WTC11 (cell line): ENCODE measurements at places on chromosomes 6 and 20.

DNA sequence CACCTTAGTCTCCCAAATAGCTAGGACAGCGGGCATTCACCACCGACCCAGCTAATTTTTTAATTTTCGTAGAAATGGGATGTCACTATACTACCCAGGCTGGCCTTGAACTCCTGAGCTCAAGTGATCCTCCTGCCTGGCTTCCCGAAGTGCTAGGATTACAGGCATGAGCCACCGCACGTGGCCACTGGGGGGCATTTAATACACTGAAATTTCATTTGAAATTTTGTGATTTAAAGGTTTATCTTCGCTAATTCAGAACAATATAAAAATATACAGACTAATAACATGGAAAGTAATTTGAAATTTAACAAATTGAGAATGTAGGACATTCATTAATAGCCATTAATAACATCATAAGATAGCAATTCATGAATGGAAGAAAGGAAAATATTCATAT lies 20.5 kb upstream of the TBC1D32 start:
- peak; percentile 32 for DNase-seq

DNA sequence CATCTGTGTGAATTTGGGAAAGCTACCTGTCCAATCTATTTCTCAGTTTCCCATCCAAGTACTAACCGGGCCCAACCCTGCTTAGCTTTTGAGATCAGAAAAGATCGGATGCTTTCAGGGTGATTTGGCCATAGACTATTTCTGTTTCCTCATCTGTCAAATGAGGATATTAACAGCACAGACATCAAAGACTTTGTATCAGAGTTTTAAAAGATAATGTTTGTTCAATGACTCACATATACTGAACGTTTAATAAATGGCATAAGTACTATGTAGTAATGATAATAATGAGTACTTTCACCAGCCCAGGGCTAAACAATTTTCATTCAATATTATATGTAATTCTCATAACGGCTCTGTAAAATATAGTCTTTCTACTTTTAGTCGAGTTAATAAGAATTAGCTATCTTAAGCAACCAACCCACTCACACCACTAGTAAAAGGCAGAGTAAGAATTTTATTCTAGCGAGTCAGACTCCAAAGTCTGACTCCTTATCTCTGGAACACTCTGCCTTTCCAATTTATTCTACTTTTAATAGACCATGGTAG lies 216.5 kb downstream of the ARHGAP18 start:
- no peak for DNase-seq

- no peak for DNase-seq
These were observed 1681.9 kb downstream of the HACE1 start for GRCh38 chr6:103177791-103178190.

- DNase-seq: no peak
These were observed 162.7 kb downstream of the GRM4 start for GRCh38 chr6:33983109-33983716.

- no peak for DNase-seq
These were observed 270.4 kb upstream of the CITED2 start for GRCh38 chr6:139644821-139645220.

DNA sequence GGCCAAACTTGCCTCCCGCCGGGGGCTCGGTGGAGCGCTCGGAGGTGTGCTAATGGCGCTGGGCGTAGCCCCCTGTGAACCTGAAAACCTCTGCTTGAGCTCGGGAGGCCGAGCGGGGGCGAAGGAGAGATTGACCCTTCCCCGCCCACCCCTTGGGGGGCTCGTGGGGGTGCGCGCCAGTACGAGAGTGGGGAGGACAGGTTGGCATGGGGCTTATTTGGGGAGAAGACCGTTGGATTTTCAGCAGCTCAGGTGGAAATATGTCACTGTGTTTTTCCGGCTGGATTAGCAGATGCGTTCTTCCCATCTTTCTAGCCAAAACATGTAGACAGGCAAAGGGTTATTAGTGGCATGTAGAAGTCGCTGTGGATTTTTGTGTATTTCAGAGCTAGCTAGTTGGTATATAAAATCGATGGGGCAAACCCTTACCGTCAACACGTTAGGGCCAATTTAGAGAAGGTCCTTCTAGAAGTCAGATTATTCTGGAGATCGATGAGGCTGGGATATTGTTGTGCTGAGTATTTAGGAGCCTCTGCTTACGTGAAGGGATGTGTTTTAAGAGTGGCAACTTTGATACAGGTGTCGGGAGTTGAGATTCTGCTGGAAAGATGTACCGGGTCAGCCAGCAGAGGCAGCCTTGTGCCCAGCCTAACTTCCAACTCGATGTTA lies 525 bp downstream of the NCOA7 start:
- DNase-seq: no peak

GRCh38 chr20:926670-927069 lies 10.5 kb upstream of the ANGPT4 start:
- no peak for DNase-seq

- DNase-seq: no peak
These were observed 34.0 kb upstream of the INSM1 start for GRCh38 chr20:20333866-20334265.

- DNase-seq: peak; percentile 10
These were observed 333.7 kb downstream of the ZFAND3 start for GRCh38 chr6:38153076-38153797.

DNA sequence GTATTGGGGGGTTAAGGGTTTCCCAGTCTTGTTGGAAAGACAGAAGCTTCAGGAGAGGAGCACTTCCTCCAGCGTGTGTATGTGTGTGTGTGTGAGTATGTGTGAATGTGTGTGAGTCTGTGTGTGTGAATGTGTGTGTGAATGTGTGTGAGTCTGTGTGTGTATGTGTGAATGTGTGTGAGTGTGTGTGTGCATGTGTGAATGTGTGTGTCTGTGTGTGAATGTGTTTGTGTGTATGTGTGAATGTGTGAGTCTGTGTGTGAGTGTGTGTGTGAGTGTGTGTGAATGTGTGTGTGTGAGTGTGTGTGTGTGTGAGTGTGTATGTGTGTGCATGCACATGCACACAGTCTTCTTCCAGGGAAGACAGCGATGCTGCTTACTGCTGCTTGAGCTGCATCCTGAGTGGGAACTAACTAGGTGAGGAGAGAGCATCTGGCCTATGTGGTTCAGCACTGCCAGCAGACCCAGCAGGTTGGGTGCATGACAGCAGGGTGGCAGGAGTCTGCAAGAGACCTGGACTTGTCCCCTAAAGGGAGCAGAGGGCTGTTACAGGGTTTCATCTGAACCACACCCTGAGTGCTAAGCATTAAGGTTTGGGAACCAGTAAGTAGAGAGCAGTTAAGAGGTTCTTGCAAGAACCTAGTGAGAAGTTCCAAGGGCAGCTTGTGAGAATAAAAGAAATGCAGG lies 22.7 kb upstream of the CCND3 start:
- DNase-seq: no peak

DNA sequence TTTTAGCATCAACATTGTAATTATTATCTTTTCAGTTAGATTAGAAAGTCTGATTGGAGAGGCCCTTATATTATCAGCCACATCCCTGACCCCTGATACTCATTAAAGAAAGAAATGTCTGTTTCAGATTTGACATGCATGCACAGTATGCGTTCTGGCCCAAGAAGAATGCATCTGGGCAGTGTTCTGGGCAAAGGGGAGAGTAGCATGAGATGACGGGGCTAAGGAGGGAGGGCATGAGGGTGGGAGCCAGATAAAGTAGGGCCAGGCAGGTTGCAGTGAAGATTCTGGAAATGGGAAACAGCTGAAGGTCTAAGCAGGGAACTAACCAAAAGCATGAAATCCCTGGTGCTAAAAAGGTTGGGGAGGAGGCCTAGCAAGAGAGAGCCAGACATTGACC lies 7.3 kb downstream of the SAYSD1 start:
- DNase-seq: no peak

DNA sequence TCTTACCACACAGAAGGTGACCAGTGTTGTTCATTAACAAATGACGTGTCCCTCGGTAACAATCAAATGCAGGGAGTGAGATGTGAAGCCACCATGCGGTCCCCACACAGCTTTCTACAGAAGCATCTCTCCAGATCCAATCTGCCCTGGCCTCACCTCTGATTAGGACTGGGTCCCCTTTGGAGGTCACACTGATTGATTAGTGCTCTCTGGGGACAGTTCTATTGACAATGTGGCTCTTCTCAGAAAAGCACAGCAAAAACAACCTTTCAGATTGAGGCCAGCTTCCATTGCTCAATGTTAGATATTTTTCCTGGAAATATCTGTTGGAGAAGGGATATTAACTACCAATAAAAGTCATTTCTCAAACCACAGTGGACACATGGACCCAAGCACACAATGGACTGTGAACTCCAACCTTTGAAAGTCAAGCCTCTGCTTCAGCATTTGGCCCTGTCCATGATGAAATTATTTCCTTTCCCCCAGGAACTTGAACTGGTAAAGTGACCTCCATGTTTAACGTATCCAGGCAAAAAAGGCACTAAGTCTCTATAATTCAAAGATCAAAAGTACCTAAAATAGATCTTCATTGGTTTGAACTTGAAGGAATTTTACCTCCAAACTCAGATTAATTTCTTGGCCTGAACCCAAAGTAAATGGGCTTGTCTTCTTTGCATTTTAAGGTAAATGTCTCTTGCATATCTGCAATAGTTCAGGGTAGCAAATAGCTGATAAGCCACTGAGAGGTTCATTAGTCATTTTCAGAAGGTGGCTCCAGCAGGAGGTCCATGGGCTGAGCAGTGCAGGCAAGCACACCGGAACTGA lies 118.5 kb downstream of the FOXA2 start:
- no peak for DNase-seq

DNA sequence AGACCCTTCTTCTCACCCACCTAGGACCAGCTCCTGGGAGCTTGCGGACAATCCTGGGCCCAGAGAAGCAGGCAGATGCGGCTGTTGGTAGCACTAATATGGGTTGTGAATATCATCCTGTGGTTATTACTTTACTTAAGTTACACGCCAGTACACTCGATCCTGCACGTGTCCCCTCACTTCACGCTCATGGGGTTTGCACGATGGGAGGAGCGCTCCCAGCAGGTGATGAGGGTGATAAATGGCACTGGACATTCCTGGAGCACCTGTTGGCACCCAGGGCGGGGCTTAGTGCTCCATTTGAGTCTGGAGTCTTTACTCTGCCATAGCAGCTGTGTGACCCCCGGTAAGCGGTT lies 335.1 kb downstream of the PREX1 start:
- DNase-seq: no peak

DNA sequence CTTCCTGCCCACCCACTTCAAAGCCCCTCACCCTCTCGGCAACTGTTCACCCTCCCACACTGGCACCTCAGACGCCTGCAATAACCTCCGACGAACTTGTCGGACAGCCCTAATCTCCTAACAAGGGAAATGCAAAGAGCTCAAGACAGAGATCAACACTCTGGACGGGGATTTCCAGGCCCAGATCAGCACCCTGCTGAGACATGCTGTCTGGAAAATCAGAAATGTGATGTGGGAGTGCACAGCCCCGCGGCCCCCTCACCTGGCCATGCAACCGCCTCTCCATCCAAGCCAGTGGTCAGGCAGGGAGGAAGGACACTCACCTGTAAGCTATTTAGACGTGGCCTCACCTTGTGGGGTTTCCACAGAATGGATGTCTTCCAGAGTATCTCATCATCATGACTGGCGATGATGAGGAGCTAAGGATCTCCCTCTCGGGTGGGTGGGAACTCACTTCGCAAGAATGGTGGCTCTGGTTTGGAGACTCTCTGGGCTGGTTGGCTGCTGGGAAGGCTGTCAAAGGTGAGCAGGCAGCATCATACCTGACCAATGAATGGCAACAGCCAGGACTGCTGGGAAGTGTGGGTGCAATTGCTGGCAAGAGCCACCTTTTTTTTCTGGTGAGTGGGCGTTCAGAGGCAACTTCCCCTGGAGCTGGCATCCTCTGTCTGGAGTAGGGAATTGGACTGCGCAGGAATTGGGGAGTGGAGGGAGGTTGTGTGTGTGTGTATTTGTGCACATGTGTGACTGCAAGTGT lies 28.1 kb upstream of the ADTRP start:
- no peak for DNase-seq

DNA sequence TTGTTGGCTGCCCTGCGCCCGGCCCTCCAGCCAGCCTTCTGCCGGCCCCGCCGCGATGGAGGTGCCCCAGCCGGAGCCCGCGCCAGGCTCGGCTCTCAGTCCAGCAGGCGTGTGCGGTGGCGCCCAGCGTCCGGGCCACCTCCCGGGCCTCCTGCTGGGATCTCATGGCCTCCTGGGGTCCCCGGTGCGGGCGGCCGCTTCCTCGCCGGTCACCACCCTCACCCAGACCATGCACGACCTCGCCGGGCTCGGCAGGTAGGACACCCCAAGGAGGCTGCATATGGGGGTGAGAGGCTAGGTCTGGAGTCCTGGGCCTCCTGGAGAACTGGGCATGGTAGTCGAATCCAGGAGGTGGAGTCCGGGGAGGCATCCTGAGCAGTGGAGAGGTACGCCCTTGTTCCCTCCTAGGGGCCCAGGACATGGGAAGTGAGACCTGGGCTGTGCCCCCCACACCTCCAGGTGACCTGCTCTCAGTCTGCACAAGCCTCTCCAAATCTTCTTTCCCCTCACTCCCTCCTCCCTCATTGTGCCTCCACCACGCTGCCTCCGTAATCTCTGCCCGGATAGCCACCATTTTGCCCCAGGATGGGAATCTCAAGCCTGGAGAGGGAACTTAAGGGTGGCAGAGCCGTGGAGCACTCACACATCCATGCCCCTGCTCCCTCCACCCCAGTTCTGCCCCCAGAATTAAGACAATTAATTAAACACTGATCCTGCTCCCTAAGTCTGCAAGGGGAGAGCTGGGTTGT lies 541 bp downstream of the CDC25B start:
- no peak for DNase-seq

DNA sequence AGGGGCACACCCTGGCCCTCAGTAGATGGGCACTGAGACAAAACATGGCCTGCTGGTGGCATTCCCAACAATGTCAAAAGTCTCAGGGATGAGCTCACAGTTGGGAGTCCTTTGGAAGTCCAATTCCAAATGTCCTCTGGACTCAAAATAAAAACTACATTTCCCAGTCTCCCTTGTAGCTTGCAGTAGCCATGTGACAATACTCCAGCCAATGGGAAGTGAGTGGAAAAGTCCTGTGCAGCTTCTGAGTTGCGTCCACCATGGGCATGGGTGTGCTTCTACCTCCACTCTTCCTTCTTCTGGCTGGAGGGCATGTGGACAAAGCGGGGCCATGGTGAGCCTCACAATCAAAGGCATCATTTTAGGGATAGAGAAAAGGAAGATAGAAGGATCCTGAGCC lies 5.8 kb upstream of the ADAM33 start:
- no peak for DNase-seq

- no peak for DNase-seq
These were observed 178.2 kb downstream of the LRFN2 start for GRCh38 chr6:40408786-40409542.

DNA sequence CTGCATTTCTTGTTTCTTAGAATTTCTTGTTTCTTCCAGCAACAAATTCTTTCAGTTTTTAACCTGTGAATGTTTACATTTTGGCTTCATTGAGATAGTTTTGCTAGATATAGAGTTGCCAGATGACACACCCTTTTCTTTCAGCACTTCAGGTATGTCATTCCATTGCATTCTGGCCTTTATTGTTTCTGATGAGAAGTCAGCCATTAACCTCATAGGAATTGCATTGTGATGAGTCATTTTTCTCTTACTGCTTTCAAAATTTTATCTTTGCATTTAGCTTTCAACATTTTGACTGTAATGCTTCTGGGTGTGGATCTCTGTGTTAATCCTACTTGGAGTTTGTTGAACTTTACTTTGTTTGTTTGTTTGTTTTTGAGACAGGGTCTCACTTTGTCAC lies 440.3 kb upstream of the HS3ST5 start:
- DNase-seq: no peak

GRCh38 chr6:27242589-27243265 lies 4.8 kb upstream of the PRSS16 start:
- DNase-seq: no peak

GRCh38 chr6:92688342-92688741 lies 731.0 kb downstream of the EPHA7 start:
- no peak for DNase-seq

GRCh38 chr20:1676650-1677049 lies 19.1 kb upstream of the SIRPG start:
- DNase-seq: no peak
